ENCODE measurements at places on chromosomes 7 and 10.
A peak's percentile ranks its signal among the peaks of the same experiment; 100 is the strongest.

GRCh38 chr10:124688386-124688785 lies 55.8 kb downstream of the FAM53B start:
- DNase-seq: no peak

- no peak for DNase-seq
Measured at GRCh38 chr10:124075231-124075955, 18.0 kb downstream of the CHST15 start.

- no peak for DNase-seq
Measured at GRCh38 chr7:47387506-47387905, 194.4 kb downstream of the TNS3 start.

- peak; percentile 3 for DNase-seq
Measured at GRCh38 chr10:4512671-4513240, 313.3 kb upstream of the AKR1E2 start.

Data from SHP77 (cell line).